ENCODE measurements at places on chromosomes 16 and 17. TPM values are rescaled to one million over a fixed set of nuclear protein-coding genes. Genes with fewer than 3 reads are reported as not detected.

Gene CCL2
- total RNA-seq = not detected

Gene CIBAR2
- total RNA-seq = not detected

Gene ZSCAN10
- not detected for total RNA-seq

Gene ZDHHC1
- 4.4 TPM for total RNA-seq

Gene CHST4
- total RNA-seq = not detected

Gene STX1B
- total RNA-seq = 0.08 TPM

Gene SPAG5
- total RNA-seq = 16.9 TPM

Gene PIPOX
- total RNA-seq = 0.23 TPM

Gene KCNJ18
- not detected for total RNA-seq

Gene NUPR1
- total RNA-seq = 35.1 TPM

Gene CLDN6
- not detected for total RNA-seq

Gene PGAP6
- 25.7 TPM for total RNA-seq

All from hair follicular keratinocyte (primary cell).